OCI-LY7 (cell line): ENCODE measurements at places on chromosomes 12 and 14.
A peak's percentile ranks its signal among the peaks of the same experiment; 100 is the strongest.

DNA sequence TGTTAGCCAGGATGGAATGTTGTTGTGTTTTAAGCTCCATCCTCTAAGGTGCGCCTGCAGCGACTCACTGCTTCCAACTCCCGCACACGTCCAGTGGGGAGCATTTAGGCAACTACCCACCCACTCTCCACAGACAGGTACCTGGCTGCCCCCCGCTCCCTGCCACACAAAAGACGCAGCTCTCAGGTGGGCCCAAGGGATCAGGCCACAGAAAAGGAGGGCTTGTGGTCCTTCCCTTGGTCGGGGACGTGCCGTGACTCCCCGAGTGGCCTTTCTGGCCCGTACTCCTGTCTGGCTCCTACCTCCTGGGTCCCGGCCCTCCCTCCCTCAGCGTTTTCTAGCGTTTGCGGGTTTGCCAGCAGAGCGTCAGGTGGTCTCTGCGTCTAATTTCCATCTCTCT lies 16.2 kb downstream of the TEDC1 start:
- DNase-seq = no peak

GRCh38 chr14:102917056-102917385 lies 5.4 kb upstream of the AMN start:
- no peak for DNase-seq

- DNase-seq = no peak
Measured at GRCh38 chr12:124248941-124249825, 45.7 kb upstream of the RFLNA start.

GRCh38 chr12:43973385-43973784 lies 137.5 kb downstream of the TMEM117 start:
- no peak for DNase-seq

DNA sequence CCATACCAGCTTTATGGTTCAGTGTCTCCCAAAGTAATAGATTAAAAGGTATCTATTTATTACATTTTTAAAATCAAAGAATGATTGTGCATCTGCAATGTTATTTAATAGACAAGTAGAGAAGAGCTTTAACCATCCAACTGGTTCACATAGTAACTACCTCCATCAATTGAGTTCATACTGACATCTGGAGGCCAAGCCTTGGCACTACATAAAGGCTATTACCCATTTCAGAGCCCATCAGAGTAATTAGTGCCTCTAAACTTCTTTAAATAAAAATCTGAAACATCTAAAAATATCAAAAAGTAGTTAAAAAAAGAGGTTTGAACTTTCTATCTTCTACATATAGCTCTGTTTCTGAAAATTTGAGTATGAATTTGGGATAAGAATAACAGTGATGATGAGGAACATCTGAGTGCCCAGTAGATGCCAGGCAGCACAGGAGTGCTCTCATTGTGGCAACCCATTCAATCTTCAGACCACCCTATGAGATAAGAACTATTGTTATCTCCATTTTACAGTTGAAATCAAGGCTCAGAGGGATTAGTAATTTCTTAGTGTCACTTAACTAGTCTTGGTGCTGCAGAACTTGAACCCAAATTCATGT lies 132.9 kb upstream of the DAAM1 start:
- peak; percentile 49 for DNase-seq

DNA sequence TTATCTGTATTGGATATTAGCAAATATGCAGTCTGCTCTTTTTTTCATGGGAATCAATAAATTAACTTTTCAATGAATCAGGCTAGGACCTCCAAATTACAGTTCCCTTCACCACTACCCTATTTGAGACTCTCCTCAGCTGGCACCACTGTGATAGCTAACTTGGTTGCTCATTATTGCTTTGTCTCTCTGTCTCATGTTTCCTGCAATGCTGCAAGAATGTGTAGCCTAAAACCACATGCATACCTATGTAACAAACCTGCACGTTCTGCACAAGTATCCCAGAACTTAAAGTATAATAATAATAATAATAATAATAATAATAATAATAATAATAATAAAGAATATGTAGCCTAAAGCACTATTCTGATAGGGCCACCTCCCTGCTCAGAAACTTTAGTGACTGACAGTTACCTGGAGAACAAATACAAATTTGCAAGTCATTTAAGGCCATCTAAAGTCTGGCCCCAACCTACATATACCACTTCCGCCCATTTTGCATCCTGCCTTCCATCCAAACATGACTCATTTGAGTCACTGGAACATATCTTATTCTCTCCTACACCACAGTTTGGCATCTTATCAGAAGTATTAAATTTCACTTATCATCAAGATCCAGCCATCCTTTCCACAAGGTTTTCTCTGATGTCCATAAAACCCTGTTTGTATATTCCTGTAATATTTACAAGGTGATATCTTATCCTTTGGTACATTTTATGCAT lies 215.1 kb downstream of the LRRK2 start:
- no peak for DNase-seq

- no peak for DNase-seq
Measured at GRCh38 chr12:77202457-77203060, 137.2 kb upstream of the E2F7 start.

- no peak for DNase-seq
Measured at GRCh38 chr12:69112616-69113015, 126.8 kb upstream of the CPSF6 start.

DNA sequence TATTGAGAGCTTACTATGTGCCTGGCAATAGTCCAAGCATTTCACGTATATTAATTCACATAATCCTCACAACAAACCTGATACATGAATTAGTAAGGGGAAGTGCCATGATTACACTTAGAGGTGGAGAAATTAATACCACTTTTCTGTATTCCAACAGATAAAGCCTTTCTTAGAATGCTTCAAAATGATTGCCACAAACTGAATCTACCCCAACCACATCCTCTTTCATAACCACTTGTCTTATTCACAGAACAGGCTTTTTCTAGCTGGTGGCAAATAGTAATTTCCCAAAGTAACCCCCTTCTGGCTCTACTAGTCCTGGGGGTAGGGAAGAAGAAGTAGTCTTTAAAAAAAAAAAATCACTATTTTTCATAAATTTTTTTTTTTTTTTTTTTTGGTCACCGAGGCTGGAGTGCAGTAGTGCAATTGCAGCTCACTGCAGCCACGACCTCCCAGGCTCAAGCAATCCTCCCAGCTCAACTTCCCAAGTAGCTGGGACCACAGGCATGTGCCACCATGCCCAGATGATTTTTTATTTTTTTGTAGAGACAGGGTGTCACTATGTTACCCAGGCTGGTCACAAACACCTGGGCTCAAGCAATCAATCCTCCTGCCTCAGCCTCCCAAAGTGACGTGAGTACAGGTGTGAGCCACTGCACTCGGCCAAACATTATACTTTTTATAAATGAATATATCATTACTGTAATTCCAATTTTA lies 59.0 kb upstream of the ARID2 start:
- no peak for DNase-seq

DNA sequence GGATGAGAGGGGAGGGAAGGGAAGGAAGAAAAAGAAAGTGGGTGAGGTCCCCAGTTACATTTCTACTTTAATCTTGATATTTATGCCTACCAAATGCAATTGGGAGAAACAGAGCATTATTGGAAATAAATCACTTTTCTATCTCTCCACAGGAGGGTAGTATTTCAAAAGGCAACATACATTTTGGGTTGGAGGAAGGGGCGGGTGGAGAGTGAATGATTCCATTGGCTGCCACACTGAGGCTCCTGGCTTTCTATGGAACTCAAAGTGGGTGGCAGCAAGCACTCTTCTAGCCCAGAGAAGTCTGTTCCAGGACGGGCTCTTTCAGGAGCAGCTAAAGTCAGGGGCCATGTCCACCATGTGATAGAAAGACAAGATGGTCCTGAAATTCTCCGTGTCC lies 441.3 kb downstream of the DAD1 start:
- DNase-seq = no peak

GRCh38 chr12:122412851-122413433 lies 9.5 kb downstream of the CLIP1 start:
- DNase-seq = no peak

- DNase-seq = no peak
Measured at GRCh38 chr12:41223600-41223999, 35.5 kb downstream of the PDZRN4 start.

- no peak for DNase-seq
Measured at GRCh38 chr14:69749956-69750355, 17.0 kb upstream of the SRSF5 start.

DNA sequence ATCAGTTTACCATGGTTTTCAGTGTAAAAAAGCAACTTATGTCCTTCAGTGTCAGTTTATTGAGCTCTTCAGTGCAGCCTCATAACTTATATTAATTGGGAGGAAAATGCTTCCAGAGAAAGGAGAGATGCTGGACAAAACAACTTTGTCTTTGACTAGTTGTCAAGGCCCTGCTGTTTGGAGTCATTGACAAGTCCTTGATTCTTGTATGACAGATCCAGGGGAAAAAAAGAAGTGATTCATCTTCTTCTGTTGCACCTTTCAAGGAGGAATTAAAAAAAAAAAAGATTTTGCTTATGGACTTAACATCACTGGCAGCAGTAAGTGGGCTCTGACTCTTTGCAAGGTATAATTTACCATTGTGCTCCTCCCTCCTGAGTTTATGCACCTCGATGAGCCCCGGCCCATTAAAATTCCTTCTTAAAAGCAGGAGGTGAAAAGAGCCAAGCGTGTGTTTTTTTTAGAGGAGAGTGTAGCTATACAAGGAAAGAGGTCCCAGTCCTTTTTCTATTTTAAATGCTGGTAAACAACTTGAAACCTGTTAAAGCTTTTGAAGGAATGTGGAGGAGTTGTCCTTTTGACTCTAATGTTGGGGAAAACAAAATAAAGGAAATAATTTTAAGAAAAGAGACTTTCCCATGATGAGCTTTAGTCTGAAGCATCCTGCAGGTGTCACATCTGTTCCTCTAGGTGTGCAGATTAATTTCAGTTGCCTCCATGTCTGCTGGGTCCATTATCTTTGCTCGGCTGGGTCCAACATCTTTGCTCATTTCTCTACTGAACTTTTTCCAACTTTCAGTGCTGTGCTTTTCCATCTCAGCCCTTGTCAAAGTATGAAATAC lies 431.6 kb downstream of the RAD51B start:
- peak; percentile 73 for DNase-seq

DNA sequence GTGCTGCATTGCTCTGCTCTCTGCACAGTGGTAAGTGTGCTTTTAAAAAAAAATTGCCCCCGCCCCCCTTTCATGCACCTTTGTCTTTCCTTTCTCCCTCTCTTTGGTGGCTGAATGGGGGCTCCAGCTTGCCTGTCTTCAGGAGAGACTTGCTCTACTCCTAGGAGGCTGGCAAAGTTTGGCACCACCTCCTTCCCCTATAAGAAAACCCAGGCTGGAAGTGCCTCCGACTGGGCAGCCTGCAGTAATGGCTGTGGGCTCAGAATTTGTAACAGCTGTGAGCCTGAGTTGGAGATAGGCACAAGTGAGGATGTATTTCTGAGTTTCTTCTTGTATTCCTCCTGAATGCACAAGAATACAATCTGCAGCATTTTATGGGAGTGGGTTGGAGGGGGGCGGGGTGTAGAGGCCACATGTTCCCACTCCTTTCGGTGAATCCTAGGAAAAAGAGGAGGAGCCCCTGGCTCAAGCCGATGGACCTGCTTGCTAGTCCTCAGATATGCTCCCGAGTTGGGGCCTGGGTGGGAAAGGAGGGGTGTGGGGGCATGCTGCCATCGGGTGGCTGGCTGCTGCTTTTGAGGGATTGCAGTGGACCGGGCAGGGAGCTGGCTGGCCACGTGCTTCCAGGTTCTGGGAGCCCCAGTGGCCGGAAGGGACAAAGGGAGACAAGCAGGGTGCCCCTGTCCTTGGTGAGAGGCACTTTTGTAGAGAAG lies 124.3 kb downstream of the TSPAN9 start:
- DNase-seq = no peak

DNA sequence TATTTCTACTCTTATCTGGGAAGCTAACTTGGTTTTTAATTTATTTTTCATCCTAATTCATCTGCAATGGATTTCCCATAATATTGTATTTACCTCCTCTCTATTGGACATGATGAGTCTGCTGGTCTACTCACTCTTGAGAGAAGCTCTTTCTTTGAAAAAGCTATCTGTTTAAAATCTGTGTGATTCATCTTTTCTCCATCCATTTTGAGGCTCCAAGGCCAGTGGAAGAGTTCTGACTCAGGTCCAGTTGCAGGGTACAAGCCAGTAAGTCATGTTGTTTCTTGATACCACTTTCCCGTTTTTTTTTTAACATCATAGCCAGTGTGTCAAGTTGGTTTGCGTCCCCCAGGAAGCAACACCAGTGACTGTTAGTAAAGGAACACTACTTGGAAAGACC lies 160.3 kb upstream of the BMP4 start:
- DNase-seq = no peak

DNA sequence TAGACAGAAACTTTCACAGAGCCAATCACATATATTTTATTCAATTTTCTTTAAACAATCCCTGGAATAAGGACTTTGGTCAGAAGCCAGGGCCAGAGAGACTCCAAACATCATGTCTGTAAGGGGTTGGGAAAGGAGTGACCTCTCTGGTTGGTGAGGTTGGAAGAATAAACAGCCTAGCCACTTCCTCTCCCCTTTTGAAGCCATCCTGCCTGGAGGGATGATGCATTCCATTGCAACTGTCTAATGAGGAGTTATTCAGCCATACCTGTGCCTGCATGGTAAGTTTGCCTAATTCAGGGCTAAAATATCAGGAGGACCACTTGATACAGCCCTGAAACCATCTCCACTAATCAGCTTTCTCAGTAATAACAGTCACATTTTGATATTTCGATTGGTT lies 299.8 kb downstream of the KCNH5 start:
- DNase-seq = no peak

DNA sequence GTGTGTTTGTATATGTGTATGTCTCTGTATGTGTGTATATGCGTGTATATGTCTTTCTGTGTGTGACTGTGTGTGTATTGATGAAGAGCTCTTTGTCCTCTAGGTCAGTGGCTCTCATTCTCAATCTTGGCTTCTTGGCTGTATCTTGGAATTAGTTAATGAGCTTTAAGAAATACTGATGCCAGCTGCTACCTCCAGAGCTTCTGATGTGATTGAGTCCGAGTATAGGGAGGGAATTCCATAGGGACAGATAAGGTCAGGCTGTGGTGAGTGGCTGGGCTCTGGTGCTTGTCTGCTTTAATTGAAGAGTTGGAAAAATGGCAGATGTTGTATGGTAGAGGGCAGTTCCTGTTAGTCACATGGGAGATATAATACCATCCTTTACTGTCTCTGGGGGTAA lies 140.1 kb downstream of the C12orf75 start:
- no peak for DNase-seq

DNA sequence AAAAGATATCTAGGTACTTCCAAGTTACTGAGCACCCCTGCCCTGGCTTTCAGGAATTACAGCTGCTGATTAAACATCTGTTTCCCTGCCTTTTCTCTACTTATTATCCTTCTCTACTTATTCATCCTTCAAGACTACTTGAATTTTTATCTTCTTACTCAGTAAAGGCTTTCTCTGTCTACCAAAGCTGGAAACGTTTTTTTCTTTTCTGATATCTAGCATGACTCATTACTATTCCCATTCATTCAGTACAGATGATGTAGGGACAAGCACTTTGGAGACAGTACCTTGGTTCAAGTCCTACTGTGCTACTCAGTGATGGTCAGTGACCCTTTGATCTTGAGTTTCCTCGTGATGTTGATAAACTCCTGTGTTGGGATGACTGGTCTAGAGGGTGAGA lies 848.7 kb downstream of the NRXN3 start:
- DNase-seq = no peak

GRCh38 chr12:110688446-110689280 lies at the start of gene HVCN1:
Gene HVCN1, minus strand, starts transcription at chr12:110689115. Its CDS starts 5,870 bp downstream, at chr12:110683245.
- no peak for DNase-seq
